ENCODE measurements at places on chromosomes 3 and 15.

- peak; percentile 52 for DNase-seq
Measured at GRCh38 chr3:194890091-194890490, 204.4 kb downstream of the FAM43A start.

DNA sequence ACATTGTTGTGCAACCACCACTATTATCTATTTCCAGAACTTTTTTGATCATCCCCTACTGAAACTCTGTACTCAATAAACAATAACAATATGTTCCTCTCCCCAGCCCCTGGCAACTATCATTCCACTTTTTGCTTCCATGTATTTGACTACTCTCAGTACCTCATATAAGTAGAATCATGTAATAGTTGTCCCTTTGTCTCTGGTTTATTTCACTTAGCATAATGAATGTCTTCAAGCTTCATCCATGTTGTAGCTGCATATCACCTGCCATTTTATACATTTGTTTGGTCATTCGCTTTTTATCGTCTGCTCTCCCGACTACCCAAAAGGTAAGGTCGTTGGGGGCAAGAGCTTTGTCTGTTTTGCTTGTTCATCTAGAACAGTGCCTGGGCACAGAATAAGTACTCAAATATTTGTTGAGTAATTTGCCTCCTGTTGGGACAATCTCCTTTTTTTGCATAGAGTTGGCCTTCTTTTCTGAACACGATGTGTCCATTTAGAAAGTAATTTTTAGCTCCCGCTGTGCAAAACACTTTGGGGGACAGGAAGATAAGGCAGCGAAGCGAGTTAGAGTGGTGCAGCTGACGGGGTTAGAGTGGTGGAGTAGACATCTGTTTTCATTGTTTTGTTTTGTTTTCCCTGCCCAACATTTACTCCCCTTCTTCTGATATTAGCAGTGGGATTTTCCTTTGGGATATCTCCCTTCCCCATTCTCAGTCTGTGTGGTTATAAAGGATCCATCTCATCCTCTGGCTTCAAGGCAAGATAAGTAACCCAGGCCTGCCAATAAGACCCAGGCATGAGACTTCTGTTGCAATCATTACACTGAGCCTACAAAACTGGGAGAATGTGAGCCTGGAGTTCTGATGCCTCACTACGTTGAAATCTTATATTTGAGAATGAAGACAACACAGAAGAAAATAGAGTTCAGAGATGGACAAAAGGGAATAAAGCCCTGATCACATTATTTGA, 83.4 kb upstream of the RNU6-1 start:
- DNase-seq, result no peak

GRCh38 chr3:107704477-107704876, 181.7 kb downstream of the BBX start:
- no peak for DNase-seq

- DNase-seq, result no peak
Measured at GRCh38 chr3:181999314-181999713, 287.6 kb downstream of the SOX2 start.

- DNase-seq, result no peak
Measured at GRCh38 chr3:162195147-162195546, 698.5 kb downstream of the OTOL1 start.
